MCF 10A (cell line): ENCODE measurements at places on chromosomes 5 and 9. TPM values are rescaled to one million over a fixed set of nuclear protein-coding genes. Genes with fewer than 3 reads are reported as not detected.

DMRT3 gene
- not detected in 2 replicates for total RNA-seq

MSMP gene
- total RNA-seq: not detected in 2 replicates

RIC1 gene
- 21.3 and 23.1 TPM in 2 replicates for total RNA-seq

FBXO4 gene
- 18.4 and 20.2 TPM in 2 replicates for total RNA-seq

PCDHGB6 gene
- 0.68 and 1.4 TPM in 2 replicates for total RNA-seq

SHB gene
- total RNA-seq: 22.3 and 29.6 TPM in 2 replicates

FCN1 gene
- not detected in 2 replicates for total RNA-seq

MEF2C gene
- 0.05 and 0.07 TPM in 2 replicates for total RNA-seq

SGCD gene
- 0.14 TPM in 1 of 2 replicates, not detected in the other for total RNA-seq

PIP5KL1 gene
- 4.0 and 5.7 TPM in 2 replicates for total RNA-seq

C9orf43 gene
- total RNA-seq: 0.84 and 1.1 TPM in 2 replicates

PAXX gene
- 43.6 and 57.9 TPM in 2 replicates for total RNA-seq

ACTL7B gene
- total RNA-seq: not detected in 2 replicates
